Bladder microvascular endothelial cell (primary cell): ENCODE measurements at places on chromosomes 13 and 19. TPM values are rescaled to one million over a fixed set of nuclear protein-coding genes. Genes with fewer than 3 reads are reported as not detected.

The IL4I1 gene
- 4.0 and 7.0 TPM in 2 replicates for total RNA-seq

The CEBPA gene
- total RNA-seq = under 0.01 and 0.31 TPM in 2 replicates

The MRPS12 gene
- 37.9 and 38.3 TPM in 2 replicates for total RNA-seq

The FFAR1 gene
- not detected in 2 replicates for total RNA-seq

The ZNF845 gene
- total RNA-seq = 6.0 and 10.5 TPM in 2 replicates

The ONECUT3 gene
- not detected in 2 replicates for total RNA-seq

The SLC7A10 gene
- not detected in 2 replicates for total RNA-seq

The PRRG2 gene
- 2.6 and 3.7 TPM in 2 replicates for total RNA-seq

The CGB7 gene
- total RNA-seq = under 0.01 TPM in 1 of 2 replicates, not detected in the other

The ADGRE2 gene
- total RNA-seq = 0.06 TPM in 1 of 2 replicates, not detected in the other

The OR7E24 gene
- not detected in 2 replicates for total RNA-seq

The IQCN gene
- total RNA-seq = 0.16 and 0.31 TPM in 2 replicates

The CEACAM7 gene
- 0.57 TPM in 1 of 2 replicates, not detected in the other for total RNA-seq

The GPR4 gene
- total RNA-seq = 2.3 and 4.1 TPM in 2 replicates

The OXGR1 gene
- not detected in 2 replicates for total RNA-seq

The CCDC169 gene
- total RNA-seq = 0.97 and 2.7 TPM in 2 replicates

The FKBP8 gene
- total RNA-seq = 142 and 161 TPM in 2 replicates

The ZNF324B gene
- total RNA-seq = 5.2 and 10.5 TPM in 2 replicates

The CPAMD8 gene
- total RNA-seq = 1.5 and 2.7 TPM in 2 replicates

The FBN3 gene
- under 0.01 TPM in 2 replicates for total RNA-seq

The RELB gene
- total RNA-seq = 7.9 and 21.5 TPM in 2 replicates

The ABCC4 gene
- total RNA-seq = 6.7 and 7.8 TPM in 2 replicates

The ZNF540 gene
- total RNA-seq = 0.16 and 0.63 TPM in 2 replicates

The C19orf67 gene
- total RNA-seq = not detected in 2 replicates

The SBNO2 gene
- total RNA-seq = 29.0 and 60.5 TPM in 2 replicates

The RNF17 gene
- total RNA-seq = not detected in 2 replicates

The ATXN8OS gene
- not detected in 2 replicates for total RNA-seq

The RGCC gene
- 76.8 and 185 TPM in 2 replicates for total RNA-seq

The NLRP9 gene
- total RNA-seq = not detected in 2 replicates

The GNA15 gene
- total RNA-seq = under 0.01 and 0.06 TPM in 2 replicates

The CEACAM6 gene
- total RNA-seq = not detected in 2 replicates

The LILRA6 gene
- total RNA-seq = not detected in 2 replicates

The ZNF837 gene
- total RNA-seq = 1.2 and 1.9 TPM in 2 replicates

The B3GNT3 gene
- 0.16 TPM in 1 of 2 replicates, not detected in the other for total RNA-seq

The NOVA2 gene
- 4.7 and 12.7 TPM in 2 replicates for total RNA-seq

The ZNF583 gene
- 1.5 and 5.7 TPM in 2 replicates for total RNA-seq
